ENCODE measurements at places on chromosomes 7 and 10. TPM values are rescaled to one million over a fixed set of nuclear protein-coding genes. Genes with fewer than 3 reads are reported as not detected.

GRCh38 chr7:55571511-55572377 is 558 bp downstream of the VOPP1 start:
- DNase-seq, result peak; percentile 72
- H3K4me3 ChIP-seq, result peak overlapping the region; percentile 87
- no peaks in the 10 kb centered on the region for H3K27me3 ChIP-seq

- H3K36me3 ChIP-seq, result no peaks in the 10 kb centered on the region
- H3K4me3 ChIP-seq, result no peak overlapping the region
Measured at GRCh38 chr10:36256166-36256565, 614.1 kb upstream of the FZD8 start.

DNA sequence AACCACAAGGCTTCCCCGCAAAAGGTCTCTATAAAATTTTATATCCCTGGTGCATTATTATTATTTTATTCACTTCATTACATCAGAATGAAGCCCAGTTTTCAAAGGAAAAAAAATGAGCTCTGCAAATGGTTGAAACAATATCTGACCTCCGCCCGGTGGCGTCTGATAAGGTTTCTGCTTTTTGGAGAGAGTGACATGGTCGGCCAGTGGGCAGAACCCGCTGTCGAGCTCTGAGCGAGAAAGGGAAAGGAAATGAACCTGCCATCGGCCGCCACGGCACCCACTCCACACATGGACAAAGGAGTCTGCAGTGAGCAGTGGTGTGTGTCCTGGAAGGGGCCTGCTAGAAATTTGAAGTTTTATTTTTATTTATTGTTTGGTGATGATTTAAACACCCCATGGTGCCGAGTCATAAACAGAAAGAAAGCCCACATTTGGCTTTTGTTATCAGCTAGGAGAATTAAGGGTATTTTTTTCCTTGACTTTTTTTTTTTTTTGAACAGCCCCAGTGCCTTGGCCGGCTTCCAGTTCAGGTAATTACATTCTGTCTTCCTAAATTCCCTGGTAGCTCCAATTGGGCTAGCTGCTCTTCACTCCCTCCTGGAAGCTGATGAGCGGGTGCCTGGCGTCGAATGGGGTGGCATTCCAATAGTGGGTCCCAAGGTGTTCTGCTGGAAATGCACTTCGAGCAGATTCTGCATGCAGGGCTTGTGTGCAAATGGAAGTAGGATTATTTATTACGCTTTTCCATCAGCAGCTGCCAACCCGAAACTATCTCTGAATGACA is 149.4 kb upstream of the MKI67 start:
- no peak overlapping the region for H3K27ac ChIP-seq
- peaks cover 47% of the 10 kb centered on the region for H3K27me3 ChIP-seq
- H3K4me1 ChIP-seq, result peaks cover 9% of the 10 kb centered on the region
- H3K36me3 ChIP-seq, result no peaks in the 10 kb centered on the region

DNA sequence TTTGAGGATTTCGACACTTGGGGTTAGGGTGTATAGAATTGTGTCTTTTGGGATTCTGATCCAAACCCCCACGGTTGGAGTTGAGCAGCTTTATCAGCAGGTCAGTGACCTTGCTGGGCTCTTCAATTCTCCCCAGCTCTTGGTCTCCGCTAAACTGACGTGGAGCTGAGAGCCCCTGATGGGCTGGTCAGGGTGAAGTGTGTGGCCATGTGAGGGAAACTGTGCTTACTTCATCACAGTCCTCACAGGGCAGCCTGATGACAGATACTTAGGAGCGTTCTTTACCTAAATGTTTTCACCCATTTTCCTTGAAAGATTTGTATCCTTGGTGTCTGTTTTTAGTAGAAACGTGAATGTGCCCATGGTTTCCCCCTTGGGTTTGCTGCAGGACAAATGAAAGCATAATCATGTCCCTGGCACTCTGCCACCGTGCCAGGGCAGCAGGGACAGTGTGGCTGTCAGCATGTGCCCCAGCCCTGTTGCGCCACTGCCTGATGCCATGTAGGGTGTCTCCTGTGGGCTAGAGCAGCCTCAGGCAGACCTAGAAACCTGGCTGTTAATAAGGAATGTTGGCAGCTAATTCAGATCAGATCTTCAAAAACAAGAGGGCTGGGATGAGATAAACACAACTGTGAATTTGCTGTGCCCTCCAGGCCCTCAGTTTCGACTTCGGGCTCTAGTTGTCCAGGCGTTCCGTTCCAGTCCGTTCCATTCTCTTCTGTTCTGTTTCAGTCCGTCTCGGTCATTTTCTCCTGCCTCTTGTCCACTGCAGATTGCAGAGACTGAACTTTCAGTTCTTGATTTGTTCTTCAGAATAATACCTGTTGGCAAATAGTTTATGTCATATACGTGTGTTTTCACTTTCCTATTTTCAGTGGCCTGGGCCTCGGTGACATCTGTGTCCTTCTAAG is 96.8 kb downstream of the TRRAP start:
- DNase-seq, result no peak
- H3K27me3 ChIP-seq, result no peaks in the 10 kb centered on the region
- H3K36me3 ChIP-seq, result peaks cover 32% of the 10 kb centered on the region
- no peak overlapping the region for H3K4me3 ChIP-seq
- no peak overlapping the region for H3K27ac ChIP-seq
- peaks cover 2% of the 10 kb centered on the region for H3K4me1 ChIP-seq

GRCh38 chr10:44032216-44032615 is 352.7 kb downstream of the CXCL12 start:
- H3K4me3 ChIP-seq, result no peak overlapping the region
- H3K27me3 ChIP-seq, result peaks cover 19% of the 10 kb centered on the region
- no peak for DNase-seq
- no peak overlapping the region for H3K27ac ChIP-seq
- peaks cover 4% of the 10 kb centered on the region for H3K4me1 ChIP-seq

DNA sequence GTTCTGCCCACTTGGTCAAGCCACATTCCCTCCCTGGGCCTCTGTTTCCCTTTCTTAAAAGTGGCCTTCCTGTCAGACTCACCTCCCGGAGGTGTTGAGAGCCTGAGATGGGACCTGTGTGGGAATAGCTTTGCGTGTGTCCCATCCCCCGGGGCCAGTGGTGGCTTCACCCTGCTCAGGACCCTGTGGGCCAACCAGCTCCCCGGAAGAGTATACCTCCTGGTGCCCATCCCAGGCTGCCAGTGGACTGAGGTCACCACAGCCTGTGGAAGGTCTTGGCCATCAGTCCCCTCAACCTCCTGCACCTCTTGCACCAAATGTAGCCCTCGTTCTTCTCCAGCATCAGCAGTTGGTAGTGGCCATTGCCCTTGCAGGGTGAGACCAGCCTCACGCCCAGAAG is 145.1 kb downstream of the RGS10 start:
- no peaks in the 10 kb centered on the region for H3K36me3 ChIP-seq
- no peak for DNase-seq
- H3K4me1 ChIP-seq, result peaks cover 7% of the 10 kb centered on the region
- no peak overlapping the region for H3K4me3 ChIP-seq
- H3K27ac ChIP-seq, result no peak overlapping the region

Gene NUP42
- 39.2 TPM for total RNA-seq

Gene KCNH2
- 0.50 TPM for total RNA-seq

Gene HYAL4
- total RNA-seq, result not detected

Data from activated naive CD8-positive, alpha-beta T cell treated with anti-CD3 and anti-CD28 coated beads, Interleukin-2, amount 10 ng/mL, durations not matched to agents 7 days and 5 days (primary cell).